ENCODE measurements at places on chromosomes 13 and 19.

DNA sequence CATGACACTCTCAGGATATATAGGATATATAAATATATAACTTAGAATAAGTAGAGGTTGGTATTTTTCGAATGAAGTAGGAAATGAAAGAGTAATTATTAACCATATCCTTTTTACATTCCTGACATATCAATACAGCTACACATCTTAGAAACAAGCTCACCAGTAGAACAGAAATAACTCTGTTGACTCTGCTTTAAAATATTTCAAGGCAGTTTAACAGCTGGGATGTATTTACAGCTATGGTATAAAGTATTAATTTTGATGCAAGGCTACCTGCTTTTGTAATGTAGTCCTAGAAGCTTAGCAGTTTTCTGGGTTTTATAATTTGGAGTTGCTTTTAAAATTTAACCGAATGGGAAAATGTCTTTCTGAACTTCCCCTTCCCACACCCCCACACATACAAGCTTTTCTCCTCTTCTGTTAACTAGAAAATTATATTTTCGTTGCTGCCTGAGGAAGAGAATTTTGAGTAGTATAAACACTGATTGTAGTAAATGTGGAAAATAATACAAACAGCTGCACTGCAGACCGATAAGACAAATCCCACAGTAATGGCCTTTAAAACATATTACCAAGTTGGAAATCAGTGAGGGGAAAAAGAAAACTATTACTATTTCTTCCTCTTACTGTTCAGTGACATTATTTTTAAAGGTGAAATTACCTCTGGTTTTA, 147.7 kb downstream of the GGACT start:
- no peak for DNase-seq

DNA sequence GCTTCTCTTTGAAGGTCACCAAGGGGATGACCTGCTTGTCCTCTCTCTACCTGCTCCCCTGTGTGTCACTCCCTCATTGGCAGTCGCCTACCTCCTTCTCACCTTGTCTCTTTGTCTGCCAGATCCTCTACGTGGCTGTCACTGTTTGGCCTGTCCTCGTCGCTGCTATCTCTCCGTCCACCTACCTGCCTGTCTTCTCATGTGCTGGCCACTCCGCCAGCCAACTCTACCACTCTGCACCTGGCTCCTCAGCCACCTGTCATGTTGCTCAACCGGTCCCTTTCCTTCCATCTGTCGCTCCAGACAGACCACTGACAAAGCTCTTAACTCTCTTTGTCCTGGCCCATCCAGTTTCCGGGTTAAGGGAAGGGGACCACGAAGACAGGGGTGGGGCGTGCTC, at the start of gene KLK12:
Gene KLK12, minus strand, starts transcription at position 299 of the 400 bp plus-strand sequence. CDS start 381 bp downstream, outside the sequence.
- DNase-seq, result no peak

- DNase-seq, result no peak
Observed at GRCh38 chr13:36979361-36980050, 19.6 kb downstream of the ALG5 start.

DNA sequence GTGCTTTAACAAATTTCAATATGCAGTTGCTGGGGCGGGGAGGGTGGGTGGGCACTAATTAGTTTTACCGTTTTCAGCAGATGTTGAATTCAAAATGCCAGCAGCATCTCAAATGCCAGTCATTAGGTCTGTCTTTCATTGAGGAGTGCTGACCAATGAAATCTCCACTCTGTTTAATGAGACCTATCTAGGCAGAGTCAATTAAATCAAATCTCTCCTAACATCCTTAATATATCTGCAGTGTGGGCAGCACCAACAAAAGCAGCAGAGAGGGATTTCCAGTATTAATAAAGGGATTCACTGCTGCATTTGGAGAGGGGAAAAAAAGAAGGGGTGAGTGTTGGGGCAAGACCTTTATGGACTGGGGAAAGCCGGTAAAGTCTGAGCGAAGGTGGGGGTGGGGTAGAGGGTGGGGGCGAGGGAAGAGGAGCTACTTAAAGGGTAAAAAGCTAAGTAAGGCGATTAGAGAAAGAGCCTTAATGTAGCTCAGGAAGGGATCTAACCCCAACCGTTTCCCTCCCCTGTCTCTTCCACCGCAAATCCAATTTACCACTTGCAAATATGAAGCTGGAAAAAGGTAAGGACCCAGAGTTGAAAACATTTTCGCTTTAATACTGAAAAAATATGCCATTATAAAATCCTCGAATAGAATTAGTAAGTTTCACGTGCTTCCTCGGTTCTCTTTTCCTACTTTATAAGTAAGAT, 4.5 kb downstream of the SLITRK1 start:
- DNase-seq, result peak; percentile 43

- DNase-seq, result no peak
Observed at GRCh38 chr13:19266979-19267378, 85.4 kb upstream of the TUBA3C start.

- DNase-seq, result peak; percentile 87
Observed at GRCh38 chr13:110307767-110308655, 927 bp downstream of the COL4A2 start.

- no peak for DNase-seq
Observed at GRCh38 chr13:24661713-24662112, 18.5 kb upstream of the ATP12A start.

- no peak for DNase-seq
Observed at GRCh38 chr19:39927076-39927475, 7.4 kb downstream of the FCGBP start.

DNA sequence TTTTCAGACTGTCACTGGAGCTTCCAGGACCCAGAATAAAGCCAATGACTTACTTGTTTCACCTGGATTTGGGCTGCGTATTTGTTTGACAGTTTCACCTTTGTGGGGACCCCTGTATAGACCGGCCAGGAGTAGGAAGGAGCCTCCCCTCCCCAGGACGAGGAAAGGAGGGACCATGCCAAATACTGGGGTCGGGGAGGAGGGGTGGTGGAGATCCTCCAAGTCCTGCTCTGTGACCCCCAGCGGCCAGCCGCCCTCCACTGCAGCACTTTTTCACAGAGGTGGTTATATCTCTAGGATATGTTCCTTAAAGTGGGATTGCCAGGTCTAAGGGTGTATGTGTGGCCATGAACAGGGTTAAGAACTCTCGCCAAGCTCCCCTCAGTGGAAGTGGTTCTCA, 25.7 kb upstream of the ZNF492 start:
- no peak for DNase-seq

DNA sequence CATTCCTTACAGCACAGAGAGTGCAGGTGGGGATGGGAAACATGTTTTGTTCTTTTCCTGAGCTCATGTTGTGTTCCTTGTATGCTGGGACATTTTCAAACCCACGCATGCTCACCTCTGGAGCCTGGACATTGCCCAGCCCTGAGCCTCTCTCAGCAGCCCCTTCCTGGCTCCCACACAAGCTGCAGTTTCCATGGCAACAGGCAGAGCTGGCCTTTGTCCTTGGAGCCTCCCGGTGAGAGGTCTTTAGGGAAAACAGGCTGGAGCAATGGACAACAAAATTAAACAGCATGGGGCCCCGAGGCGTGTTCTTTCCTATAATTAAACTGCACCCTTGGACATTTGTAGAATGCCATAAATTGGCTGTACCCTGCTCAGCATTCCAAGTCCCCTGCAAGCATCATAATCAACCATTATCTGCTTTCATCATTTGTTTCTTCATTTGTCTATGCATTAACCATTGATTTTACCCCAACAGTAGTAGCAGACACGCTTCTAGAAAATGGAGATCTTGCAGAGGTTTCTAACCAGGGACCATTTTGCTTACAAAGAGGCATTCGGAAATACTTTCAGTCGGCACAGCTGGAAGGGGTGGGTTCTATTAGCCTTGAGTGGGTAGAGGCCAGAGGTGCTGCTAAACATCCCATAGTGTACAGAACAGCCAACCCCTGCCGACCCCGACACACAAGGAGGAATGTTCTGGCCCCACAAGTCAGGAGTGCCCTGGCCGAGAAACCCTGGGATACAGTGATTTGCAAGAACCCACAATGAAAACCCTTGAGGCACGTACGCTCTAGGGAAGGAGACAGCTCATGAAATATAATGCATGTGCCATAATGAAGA, 133.4 kb upstream of the PEG3 start:
- peak; percentile 90 for DNase-seq

DNA sequence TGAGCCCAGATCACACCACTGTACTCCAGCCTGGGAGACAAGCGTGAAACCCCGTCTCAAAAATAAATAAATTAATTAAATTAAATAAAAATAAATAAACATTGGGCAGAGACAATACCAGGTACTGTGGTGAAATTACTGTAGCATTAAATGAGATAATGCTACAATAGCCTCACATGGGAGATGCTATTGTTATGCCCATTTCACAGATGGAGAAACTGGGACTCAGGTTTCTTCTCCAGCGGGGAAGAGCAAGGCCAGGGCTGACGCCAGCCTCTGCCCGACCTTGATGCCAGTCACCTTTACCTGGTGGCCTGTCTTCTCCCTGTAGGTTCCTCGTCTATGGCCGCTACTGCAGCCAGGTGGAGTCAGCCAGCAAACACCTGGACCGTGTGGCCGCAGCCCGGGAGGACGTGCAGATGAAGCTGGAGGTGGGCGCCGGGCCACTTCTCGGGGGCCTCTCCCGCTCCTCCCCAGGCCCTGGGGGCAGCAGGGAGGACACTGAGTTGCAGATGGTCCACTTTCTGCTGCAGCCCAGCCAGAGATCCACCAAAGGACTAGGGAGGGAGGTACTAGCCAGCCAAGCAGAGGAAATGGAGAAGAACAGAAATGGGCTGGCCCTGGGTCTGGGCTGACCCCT, 53.9 kb downstream of the VAV1 start:
- no peak for DNase-seq

DNA sequence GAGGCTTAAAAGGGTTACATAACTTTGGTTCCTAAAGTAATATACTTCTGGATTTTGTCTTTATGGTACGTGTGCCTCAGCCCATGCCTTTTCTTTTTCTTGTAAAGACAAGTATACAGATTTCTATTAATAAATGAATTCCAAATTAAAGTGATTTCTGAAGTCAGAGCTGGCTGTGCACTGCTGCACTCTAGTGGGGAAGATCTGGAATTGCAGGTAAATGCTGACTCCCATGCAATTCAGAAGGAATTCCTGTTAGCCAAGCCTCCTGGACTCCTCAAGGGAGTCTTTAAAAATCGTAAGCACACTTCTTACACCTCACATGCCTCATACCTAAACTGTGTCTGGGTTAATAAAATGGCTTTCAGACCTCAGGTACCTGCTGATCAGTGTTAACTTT, 118.4 kb upstream of the SLC7A1 start:
- no peak for DNase-seq

- DNase-seq, result no peak
Observed at GRCh38 chr19:48365602-48366001, 1.4 kb downstream of the SYNGR4 start.

- no peak for DNase-seq
Observed at GRCh38 chr19:7483720-7484201, 5.1 kb downstream of the PEX11G start.

GRCh38 chr13:99577934-99578917, 77.0 kb downstream of the TM9SF2 start:
- DNase-seq, result no peak

DNA sequence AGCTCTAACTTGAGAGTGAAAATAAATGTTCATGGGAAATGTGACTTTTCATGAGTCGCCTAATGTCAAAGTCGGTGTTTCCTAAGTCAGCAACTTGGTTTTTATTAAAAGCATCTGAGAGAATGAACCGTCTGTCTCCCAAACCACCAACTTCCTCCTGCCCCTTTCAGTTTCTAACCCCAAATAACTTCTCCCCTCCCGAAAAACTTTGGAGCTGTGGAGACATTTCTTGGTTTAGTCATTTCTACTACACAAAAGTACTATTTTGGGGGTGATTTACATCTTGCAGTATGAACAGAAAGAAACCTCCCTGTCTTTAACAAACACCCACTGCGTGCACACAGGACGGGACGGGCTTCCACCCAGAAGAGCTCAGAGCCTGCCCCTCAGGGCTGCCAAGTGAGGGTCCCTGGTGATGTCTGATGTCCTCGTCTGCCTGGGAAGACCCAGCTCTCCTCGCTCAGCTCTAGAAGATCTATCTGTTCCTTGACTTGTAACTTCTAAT, 65.0 kb downstream of the RASA3 start:
- no peak for DNase-seq

DNA sequence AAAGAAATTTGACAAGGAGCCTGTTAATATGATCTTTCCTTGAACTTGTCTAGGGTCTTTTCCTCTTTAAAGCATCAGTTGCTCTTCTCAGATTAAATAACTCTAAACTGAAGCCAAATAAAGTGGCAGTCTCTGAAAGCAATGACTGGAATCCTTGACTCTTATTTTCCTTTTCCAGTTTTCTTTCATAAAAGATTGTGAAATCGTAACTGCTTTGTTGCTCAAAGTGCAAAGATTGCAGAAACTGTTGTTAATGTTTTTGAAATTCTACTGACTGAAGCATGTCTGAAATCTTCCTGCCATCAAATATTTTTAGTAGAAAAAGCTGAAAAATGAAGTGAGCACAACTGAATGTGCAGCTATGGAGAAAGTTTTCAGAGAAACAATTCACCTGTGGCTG, 1.9 kb downstream of the NHLRC3 start:
- DNase-seq, result no peak

DNA sequence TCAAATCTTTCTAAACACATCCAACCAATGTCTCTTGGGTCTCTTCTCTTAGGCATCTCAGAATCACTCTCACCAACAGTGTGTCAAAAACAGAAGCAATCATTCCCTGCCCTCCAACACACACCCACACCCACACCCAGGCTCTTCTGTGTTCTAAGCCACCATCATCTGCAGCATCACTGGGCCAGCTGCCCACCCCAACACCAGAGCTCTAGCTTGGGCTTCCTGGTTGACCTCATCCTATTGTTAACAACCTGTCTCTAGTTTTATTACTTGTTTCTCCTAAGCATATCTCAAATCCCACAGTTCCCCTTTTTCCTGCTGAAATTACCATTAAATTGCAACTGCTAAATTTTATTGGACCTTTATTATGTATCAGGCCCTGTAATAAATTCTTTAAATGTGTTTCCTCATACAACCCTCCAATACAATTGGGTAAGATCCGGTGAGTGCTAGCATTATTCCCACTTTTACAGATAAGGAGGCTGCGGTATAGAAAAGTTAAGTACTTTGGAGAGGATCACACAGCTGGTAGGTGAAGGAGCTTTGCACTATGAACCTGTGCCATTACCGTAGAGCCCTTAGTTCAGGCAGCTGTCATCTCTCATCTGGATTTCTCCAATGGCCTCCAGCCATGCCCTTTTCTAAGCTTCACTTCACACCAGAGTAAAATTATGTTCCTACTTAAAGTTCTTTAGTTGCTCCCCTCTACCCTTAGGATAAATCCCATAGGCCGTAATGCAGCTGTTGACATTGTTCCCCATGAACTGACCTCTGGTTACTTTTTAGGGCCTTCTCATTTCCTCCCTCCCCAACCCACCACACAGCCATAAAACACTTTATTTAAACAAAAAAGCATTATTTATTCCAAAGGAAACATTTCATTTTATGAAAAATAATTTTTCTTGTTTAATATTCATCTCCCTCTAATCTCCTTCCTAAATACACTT, 227.7 kb downstream of the B3GLCT start:
- no peak for DNase-seq
